ENCODE measurements at places on chromosomes 1 and 21. TPM values are rescaled to one million over a fixed set of nuclear protein-coding genes. Genes with fewer than 3 reads are reported as not detected.

DNA sequence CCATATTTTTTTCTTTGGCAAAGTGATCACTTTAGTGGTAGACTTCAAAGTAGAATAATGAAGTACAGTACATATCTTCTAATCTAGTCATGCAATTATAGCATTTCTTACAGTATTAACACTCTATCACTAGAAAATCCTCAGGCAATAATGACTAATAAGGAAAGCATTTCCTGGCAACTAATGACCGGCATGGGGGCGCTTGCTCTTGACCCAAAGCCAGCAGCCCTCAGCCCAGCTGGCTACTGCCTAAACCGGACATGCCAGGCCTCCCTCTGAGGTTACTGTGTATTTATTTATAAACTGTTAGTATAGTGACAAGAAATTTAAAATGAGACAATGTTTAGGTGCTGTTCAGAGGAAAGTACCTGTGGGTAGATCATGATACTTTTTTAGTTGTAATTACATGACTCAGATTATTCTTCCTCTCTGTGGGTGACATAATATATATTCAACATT lies 633.8 kb downstream of the PTPRC start:
- peak; percentile 24 for DNase-seq

GRCh38 chr1:231286603-231287002 lies 45.6 kb downstream of the GNPAT start:
- no peak for DNase-seq

- no peak for DNase-seq
Measured at GRCh38 chr1:29458737-29459619, 222.7 kb downstream of the PTPRU start.

DNA sequence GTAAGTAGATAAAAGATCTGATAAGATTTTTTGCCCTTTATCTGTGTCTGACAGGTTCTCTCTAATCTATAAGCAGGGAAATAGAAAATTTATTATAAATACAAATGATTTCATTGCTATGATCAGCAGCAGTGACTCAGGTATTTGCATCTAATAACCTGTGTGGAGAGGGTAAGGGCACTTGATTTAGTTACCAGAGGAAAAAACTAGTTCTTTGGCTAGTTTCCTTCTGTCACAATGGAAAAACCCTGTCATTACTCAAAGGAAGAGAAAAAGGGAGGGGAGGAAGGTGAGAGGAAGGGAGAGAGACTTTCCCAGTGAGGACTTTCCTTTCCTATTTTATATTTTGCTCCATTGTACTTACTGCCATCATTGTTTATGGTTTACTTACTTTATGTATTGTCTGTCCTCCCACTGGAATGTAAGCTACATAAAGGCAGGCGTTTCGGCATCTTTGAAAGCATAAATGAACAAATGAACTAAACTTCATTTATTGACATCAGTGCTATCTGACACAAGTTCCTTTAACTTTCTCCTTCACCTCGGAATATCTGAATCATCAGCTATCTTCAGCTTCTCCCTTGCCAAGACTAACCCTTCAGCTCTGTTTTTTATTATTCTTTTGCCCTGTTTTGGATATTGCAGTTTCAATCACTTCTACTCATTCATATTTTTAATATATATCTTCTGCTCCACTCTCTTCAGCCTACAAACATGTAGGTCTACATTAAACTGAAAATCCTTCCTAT lies 34.9 kb downstream of the WDR3 start:
- DNase-seq, result no peak

GRCh38 chr21:29638138-29638537 lies 301.7 kb downstream of the GRIK1 start:
- no peak for DNase-seq

GRCh38 chr1:180155182-180155682 lies 563 bp downstream of the QSOX1 start:
- peak; percentile 27 for DNase-seq

GRCh38 chr1:22387919-22388580 lies 63.6 kb upstream of the ZBTB40 start:
- no peak for DNase-seq

CD34 gene
- 151 TPM for polyA plus RNA-seq

TFF3 gene
- polyA plus RNA-seq, result 1.7 TPM

LAMB3 gene
- 0.81 TPM for polyA plus RNA-seq

CRNN gene
- polyA plus RNA-seq, result not detected

ANKRD34A gene
- polyA plus RNA-seq, result 1.2 TPM

COL8A2 gene
- polyA plus RNA-seq, result 6.9 TPM

PRAMEF20 gene
- not detected for polyA plus RNA-seq

POU3F1 gene
- 0.65 TPM for polyA plus RNA-seq

LCK gene
- polyA plus RNA-seq, result 0.89 TPM

KPRP gene
- not detected for polyA plus RNA-seq

TBX15 gene
- polyA plus RNA-seq, result 61.2 TPM
